ENCODE measurements at places on chromosomes 3 and 15.

DNA sequence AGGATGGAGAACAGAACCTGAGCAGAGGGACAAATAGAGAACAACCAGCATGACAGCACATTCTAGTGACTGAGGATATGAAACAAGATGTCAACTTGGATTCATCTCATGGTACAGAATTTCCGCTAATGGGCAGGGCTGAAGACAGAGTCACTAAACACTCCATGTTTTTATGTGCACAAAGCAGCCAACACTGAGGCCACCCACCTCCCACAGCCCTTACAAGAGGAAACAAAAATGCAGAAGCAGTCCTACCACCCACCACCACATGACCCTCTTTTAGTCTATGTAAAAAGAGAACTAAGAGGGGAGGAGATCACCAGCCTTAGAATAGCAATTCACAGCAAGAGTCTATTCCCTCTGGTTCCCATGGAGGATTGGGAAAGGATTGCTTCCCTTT, 131.4 kb upstream of the UBE2E2 start:
- DNase-seq, result no peak

DNA sequence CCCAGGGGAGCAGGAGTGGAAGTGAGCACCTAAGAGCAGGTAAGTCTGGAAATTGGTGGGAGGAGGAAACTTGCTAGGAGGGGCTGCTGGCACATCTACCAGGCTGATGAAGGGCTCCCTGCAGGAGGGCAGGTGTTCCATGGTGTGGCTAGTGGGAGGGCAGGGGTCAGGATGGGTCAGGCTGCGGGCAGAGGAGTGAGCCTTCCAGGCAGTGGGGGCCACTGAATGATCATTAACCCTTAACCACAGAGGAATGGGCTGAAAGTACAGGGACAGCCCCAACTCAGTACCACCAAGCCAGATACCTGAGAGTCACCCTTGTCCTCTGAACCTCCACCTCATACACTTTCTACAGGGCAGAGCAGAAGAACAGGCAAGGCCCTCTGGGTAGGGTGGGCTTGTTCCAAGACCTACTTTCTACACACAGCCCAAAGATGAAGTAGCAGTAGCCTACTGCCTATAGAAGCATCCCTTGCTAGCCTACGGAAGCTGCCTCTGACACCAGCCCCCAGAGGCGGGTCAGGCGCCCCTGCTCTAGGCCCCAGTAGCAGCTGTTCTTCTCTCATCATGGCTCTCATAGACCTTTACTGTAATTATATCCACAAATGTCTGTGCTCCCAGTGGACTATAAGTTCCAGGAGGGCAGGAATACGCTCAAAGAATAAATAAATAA, 4.6 kb downstream of the RAB6B start:
- no peak for DNase-seq

- no peak for DNase-seq
Measured at GRCh38 chr15:40084650-40085049, 24.0 kb downstream of the BMF start.

DNA sequence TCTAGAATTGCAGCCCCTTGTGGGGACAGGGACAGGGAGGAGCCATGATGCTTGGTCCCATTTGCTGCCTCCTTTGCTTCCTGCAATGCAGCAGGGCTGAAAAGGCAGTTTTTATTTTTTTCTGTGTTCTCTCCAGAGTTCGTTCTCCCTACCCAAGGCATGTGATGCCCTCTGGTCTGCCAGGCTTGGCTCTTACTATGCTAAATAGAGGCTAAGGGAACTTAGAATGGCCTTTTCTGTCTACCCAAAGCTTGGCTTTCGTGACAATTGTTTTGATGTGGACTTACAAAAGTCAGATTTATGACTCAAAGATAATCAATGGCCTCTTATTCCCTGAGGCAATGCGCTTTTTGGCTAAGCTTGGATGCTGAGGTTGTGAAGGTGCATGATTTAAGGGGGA, 293.3 kb upstream of the TBL1XR1 start:
- DNase-seq, result no peak

DNA sequence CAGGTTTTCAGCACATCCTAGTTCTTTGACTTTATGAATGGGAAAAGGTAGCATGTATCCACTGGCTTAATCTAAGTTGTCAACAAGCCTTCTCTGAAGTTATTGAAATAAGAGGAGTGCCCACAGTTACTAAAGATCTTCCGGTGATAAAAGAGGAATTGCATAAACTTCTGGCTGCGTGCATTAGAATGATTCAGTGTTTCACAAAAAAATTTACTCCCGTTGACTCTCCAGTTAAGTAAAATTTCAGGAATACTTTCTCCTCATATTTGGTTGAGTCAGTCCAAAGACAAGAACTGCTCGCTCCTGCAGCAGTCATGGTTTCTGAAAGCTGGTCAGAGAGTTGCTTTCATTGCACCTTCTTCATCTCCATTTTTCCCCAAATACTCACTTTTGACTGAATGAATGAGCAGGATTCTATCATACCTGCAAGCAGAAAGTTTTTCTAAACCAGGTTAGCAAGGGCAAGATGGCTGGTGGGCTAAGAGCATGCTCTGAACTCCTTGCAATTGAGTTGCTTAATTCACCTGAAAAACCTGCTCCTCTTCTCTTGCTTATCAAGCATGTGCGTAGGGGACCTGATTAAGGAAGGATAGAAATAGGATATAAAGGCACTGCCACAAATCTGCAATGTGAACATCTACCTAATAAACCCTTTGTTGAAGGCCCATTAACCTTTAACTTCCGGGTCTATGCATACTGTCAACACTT, 64.2 kb upstream of the TIMP4 start:
- no peak for DNase-seq

GRCh38 chr3:146780251-146780650, 175.1 kb upstream of the PLSCR5 start:
- DNase-seq, result no peak

DNA sequence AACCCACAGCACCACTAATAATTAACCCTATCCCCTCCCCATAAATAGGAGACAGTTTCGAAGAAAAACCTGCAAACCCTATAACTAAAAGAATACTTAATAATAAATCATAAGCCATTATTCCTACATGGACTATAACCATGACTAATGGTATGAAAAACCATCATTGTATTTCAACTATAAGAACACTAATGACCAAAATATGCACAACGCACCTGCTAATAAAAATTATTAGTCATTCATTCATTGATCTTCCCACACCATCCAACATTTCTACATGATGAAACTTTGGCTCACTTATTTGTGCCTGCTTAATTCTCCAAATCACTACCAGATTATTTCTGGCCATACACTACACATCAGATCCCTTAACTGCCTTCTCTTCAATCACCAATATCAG, 16.6 kb downstream of the AQP9 start:
- DNase-seq, result no peak

DNA sequence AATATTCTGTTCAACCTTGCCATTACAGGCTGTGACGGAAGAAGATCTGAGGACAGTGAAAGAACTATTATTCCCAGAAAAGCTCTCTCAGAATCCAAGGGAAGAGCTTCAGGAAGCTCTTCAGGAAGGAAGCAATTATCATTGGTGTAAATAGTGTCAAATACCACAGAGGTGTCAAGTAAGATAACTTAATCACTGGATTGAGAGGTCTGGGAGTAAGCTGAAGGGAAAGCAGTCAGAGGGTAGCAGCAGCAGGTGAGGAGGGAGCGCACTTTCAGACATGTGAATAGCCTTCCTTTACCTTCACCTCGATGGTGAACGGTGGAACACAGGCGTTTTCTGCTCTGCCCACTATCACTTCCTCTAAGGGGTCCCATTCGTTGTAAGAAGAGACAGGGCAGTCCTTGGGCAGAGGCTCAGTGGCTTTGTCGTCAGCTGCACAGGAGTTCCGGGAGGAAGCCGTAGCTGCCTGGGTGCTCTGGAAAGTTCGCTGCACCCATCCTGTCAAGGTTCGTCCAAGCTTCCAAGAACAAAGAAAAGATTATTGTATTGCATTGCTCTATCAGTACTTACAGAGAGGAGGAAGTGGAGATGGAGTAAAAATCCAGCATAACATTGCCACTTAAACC, 1.9 kb downstream of the GATM start:
- no peak for DNase-seq

- no peak for DNase-seq
Measured at GRCh38 chr3:137845666-137846065, 81.6 kb downstream of the SOX14 start.

- no peak for DNase-seq
Measured at GRCh38 chr3:54443561-54444161, 321.3 kb downstream of the CACNA2D3 start.

GRCh38 chr3:34727700-34728099, 911.6 kb upstream of the ARPP21 start:
- DNase-seq, result no peak

- DNase-seq, result no peak
Measured at GRCh38 chr3:150737874-150738679, 24.9 kb downstream of the SIAH2 start.

DNA sequence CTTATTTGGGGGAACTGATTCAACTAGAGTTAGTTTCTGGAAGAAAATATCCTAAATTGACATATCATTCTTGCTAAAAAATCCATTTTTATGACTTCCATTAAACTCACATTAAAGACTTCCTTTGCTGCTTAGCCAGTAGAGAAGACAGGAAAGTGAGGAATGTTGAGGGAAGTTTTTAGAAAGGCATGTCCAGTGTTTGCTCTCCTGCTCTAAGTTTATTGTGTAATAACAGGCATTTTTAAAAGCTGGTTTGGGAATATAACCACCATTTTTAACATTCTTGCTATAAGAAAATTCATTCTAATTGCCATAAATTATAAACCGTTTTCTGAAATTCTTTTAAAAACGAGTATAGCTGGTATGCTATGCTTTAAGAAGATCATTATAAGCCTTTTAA, 428.0 kb downstream of the RAP2B start:
- DNase-seq, result no peak

DNA sequence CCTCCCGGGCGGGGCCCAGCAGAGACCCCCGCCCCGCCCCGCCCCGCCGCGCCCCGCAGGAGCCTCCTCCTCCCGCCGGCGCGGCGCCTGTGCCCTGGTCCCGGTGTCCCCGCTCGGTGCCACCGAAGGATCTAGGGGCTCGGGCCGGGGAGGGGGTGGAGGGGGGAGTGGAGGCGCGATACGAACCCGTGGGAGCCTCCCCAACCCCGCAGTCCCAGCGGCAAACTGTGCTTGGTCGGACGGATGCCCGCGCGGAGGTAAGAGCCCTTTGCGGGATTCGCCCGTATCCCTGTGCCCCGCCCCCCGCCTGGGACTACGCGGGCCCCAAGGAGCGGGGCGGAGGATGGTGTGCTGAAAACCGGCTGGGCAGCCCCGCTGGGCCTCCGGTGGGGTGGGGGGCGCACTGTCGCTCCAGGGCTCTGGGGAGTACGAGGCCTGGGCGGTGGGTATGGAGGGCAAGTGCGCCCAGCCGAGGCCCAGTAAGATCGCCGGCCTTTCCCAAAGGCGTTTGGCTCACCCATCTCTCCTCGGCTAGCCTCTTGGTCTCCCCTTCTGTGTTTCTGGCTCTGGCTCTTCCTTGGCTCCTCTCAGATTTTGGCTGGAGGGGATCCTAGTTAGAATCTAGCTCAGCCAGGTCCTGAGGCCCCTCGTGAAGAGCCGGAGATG, 65.6 kb upstream of the POLG start:
- peak; percentile 43 for DNase-seq

DNA sequence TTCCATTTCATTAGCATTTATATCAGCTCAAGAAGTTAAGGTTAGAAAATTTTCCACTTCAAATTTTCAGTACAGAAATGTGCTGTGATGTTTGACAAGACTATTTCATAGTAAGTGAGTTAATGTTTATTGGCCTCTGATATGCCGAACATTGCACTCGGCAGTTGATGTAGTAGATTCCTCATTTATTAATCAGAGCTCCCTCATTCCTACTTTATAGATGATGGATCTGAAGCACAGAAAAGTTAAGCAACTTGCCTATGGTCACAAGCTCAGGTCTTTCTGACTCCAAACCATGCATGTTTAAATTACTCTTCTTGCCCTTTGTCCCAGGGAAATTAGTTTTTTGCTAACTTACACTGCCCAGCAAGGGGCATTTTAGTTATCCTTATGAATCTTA, 92.0 kb downstream of the ATG7 start:
- DNase-seq, result no peak

DNA sequence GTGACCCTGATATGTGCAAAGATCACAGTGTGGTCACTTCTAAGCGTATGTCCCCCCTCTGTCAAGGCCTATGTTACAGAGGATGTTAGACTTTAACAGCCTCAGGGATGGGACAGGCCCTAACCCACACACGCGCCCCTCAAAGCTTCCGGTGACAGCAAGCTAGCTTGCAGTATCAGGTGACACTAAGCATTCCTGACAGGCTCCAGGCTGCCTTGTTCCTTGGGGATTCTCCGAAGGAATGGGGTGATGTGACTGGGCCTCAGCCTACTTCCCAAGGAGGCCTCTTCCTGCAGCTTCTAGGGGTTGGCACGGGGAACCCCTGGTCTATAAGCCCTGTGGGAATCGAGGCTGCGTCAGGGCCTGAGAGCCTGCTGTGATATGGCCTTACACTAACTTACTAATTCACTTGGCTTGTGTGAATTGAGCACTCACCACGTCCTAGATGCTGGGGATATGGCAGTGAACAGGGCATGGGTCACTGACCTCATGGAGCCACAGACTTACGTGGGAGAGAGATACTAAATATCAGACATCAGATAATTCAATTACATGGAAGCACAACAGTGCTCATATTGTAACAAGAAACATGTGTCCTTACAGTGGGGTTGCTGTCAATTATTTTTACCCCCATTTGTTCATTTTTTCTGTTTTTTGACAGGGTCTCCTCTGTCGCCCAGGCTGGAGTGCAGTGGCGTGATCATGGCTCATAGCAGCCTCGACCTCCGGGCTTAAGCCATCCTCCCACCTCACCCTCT, 11.4 kb upstream of the SPTBN5 start:
- DNase-seq, result no peak

All from activated naive CD8-positive, alpha-beta T cell treated with anti-CD3 and anti-CD28 coated beads, Interleukin-2, amount 10 ng/mL, durations not matched to agents 7 days and 5 days (primary cell).